Stimulated activated CD8-positive, alpha-beta memory T cell treated with anti-CD3 and anti-CD28 coated beads, Interleukin-15, amount 100 ng/mL, for 4 hours (primary cell): ENCODE measurements at places on chromosomes 7 and 10.
A peak's percentile ranks its signal among the peaks of the same experiment; 100 is the strongest.

DNA sequence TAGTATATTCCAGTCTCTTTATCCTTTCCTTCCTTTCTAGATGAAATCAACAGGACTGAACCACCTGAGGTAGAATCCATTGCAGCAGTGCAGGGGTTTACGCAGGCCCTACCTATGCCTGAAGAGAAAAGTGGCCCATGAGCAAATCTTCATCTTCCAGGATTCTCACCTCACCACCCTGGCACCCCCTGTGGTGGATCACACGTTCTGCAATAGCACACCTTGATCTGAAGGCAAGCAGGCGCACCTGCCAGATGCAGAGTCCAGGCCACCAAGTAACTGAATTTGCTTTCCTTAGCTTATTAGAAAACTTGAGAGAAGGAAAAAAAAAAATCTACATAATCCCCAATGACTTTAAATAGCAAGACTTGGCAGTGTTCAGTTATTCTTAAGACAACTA lies 121.4 kb downstream of the PIP4K2A start:
- no peak for DNase-seq

DNA sequence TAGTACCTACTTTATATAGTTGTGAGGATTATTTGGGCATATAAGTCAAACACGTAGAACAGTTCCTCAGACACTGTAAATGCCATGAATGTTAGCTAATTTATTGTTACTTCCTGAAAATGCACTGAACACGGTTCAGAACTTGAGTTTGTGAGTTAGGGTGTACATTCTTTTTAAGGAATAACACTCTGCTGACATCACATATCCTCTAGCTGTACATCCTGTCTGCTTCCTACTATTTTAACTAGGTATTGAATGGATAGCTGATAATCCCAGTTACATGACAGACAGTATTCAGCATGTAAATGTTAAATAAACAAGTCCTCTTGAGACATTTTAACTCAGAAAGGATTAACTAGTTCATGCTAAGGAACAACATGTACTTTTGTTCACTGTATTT lies 16.0 kb downstream of the SAMD8 start:
- DNase-seq, result no peak

- no peak for DNase-seq
These were observed 568.3 kb downstream of the TYW1 start for GRCh38 chr7:67564959-67565358.

GRCh38 chr7:157602581-157602980 lies 265.8 kb downstream of the DNAJB6 start:
- no peak for DNase-seq

DNA sequence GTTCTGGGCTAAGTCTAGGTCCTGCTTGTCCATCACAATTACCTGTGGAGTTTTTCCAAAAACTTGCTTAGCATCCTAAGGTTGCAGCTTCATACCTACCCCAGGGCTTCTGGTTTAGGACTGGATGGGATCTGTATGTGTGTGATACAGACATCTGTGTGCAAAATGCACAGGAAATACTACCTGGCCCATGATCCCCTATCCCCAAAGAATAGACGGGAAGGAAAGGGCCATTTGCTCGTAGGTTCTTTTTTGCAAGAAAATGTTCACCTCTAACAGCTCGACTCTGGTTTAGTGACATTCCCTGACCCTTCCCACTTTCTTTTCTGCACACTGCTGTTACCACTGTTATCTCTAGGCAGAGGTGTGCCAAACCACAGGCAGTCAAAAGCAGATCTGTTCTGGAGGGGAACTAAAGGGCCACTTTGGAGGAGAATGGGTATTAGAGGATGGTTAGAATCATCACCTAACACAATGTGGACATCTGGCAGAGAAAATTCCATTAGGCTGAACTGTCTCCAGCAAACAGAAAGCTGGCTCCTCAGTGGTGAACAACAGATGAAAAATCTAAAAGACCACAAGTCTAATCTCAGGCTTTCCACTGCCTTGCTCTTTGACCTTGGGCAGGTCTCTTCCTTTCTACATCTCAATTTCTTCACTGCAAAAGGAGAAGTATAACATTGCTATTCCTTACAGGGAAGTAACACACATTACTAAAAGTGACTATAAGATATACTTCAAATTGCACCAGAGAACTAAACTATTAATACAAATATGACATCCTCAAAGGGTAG lies 107.4 kb downstream of the UBE2H start:
- DNase-seq, result no peak

DNA sequence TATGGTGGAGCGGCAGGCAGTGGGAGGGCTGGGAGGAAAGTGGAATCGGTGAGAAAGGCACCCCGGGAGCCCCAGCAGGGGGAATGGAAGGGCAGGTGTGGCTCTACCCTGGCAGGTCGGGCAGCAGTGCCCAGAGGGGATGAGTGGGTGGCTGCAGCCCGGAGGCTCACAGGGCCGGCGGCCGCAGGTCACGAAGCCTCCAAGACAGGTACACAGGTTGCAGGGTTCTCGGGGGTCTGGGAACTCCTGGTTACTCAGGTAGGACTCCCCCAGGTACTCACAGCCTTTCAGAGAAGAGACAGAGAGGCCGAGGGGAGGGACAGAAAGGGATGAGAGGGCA lies 21.8 kb downstream of the KCP start:
- DNase-seq, result no peak

- DNase-seq, result no peak
These were observed 27.6 kb upstream of the RPA3 start for GRCh38 chr7:7745966-7746365.

- no peak for DNase-seq
These were observed 42.1 kb downstream of the CFAP46 start for GRCh38 chr10:132900211-132900756.

- no peak for DNase-seq
These were observed 2.5 kb downstream of the RASSF4 start for GRCh38 chr10:44961931-44962750.

- DNase-seq, result no peak
These were observed 12.2 kb upstream of the DUSP5 start for GRCh38 chr10:110485541-110485940.

- DNase-seq, result peak; percentile 46
These were observed 20.3 kb upstream of the KLF6 start for GRCh38 chr10:3805201-3805790.

DNA sequence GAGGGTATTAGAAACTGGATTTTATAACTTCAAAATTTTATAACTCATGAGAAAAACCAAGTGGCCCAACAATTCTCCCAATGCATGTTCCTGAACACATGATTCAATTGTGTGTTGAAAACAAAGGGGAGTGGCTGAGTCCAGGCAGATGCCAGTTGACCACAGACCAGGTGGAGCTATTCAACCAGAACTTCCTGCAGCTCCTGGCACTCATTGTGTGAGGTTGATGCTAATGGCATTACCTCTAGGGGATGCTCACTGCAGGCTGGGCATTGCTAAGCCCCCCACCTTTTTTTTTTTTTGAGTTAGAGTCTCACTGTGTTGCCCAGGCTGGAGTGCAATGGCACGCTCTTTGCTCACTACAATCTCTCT lies 20.3 kb downstream of the MYOF start:
- no peak for DNase-seq

DNA sequence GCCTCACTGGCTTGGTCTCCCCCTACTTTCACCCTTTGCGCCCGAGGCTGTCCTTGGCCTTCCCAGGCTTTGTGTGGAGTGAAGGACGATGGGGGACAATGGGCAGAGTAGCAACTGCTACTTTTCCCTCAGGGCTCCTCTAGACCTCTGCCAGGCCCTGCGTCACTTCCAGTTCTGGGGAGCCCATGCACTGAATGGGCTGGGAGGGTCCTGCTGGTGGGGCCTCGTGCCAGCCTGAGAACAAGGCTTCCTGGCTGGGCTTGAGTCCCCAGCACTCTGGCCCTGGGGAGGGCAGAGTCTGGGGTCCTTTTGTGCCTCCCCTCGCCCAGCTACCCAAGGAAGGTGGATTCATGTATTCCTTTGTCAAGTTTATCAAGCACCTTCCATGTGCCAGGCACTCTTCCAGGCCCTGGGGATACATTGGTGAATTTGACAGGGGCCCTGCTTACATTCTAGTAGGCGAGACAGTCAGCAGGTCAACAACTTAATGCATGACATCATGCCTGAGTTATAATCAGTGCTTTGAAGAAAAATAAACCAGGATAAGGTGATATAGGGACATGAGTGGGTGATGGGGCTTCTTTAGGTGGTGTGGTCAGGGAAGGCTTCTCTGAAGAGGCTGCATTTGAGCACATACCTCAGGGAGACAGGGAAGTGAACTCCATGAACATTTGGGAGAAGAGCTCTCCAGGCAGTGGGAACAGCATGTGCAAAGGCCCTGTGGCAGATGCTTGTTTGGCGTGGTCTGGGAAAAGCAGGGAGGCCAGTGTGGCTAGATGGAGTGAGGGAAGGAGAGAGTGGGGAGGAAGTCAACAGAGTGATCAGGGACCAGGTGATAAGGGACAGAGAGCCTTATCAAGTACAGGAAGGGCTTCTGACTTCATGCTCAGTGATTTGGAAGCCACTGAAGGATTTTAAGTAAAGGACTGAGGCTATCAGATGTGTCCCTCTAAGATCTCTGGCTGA lies 14.1 kb downstream of the ZMIZ1 start:
- no peak for DNase-seq
